A549 (cell line): ENCODE measurements at places on chromosomes 1 and 21. TPM values are rescaled to one million over a fixed set of nuclear protein-coding genes. Genes with fewer than 3 reads are reported as not detected.

Gene SLC6A17
- polyA plus RNA-seq, result 2.2 to 2.5 TPM (median 2.3 TPM) in 3 replicates

Gene FCER1G
- 0.25 TPM in 1 of 3 replicates, not detected in the others for polyA plus RNA-seq

GRCh38 chr1:27349784-27350662 lies 8.2 kb downstream of the SYTL1 start:
- peak; percentile 80 for DNase-seq

Gene FAM78B
- polyA plus RNA-seq, result 0.12 to 0.13 TPM (median 0.13 TPM) in 3 replicates

GRCh38 chr1:119859647-119860046 lies 36.7 kb downstream of the ADAM30 start:
- no peak for DNase-seq

DNA sequence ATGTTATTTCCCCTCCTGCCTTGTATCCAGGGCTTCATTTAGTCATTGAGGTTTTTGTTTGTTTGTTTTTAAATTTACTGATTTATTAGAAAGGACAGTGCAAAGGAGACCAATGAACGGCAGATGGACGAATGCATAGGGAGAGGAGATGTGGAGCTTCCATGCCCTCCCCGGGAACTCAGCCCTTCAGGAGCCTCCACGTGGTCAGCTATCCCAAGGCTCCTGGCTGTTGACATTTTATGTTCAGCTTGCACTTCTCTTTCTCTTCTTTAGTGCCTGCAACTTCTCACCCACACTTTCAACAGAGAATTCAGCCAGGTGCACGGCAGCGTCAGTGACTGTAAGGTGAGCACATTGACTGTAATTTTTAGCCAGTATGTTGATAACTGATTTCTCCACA lies 30.7 kb upstream of the PGD start:
- DNase-seq, result no peak

DNA sequence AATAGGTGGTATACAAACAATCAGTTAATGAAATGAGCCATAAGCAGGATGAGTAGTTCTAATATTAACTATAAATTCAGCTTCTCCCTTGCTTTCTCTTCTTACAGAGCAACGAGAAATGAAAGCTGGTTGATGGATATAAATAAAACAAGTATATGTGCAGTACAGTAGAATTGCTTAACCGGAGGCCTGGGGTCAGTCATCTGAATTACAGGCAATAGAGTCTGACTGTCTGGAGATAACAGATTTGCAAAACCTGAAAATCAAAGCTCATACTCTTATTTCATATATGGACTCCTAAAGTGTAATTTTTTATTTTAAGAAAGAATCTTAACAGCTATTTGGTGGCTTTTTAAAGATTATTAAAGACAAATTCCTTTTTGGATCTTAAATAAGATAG lies 43.1 kb upstream of the SGIP1 start:
- no peak for DNase-seq

DNA sequence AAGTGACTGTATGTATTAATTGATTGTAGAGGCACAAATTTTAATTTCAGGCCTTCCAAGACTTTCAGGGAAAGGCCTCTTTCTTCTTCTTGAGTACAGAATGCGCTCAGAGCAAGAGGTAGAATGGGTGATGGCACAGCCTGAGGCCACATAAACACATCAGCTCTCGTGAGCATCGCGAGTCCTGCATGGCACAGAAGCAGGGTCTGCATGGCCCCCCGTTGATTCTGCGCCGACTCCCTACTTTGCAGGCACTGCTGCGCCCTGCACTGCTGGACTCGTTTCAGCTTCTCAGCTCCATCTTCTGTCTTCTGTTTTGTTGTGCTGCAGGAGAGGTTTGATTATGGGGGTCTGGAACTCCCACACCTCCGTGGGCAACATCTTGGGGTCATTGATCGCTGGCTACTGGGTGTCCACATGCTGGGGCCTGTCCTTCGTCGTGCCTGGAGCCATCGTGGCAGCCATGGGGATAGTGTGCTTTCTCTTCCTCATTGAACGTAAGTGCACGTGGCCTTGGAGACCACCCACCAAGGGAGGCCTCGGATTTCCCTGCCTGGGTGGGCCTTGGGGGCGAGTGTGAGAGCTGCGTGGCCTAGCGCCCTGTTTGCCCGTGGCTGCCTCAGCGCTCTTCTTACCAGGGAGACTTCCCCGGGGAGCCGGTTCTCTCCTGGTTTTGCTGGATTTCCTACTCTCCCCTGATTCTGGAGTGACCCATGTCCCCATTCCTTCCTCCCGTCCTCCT lies 29.6 kb downstream of the SLC37A1 start:
- DNase-seq, result no peak

GRCh38 chr1:17700945-17701810 lies 54.0 kb upstream of the ACTL8 start:
- no peak for DNase-seq

Gene OR14A16
- polyA plus RNA-seq, result not detected in 3 replicates

DNA sequence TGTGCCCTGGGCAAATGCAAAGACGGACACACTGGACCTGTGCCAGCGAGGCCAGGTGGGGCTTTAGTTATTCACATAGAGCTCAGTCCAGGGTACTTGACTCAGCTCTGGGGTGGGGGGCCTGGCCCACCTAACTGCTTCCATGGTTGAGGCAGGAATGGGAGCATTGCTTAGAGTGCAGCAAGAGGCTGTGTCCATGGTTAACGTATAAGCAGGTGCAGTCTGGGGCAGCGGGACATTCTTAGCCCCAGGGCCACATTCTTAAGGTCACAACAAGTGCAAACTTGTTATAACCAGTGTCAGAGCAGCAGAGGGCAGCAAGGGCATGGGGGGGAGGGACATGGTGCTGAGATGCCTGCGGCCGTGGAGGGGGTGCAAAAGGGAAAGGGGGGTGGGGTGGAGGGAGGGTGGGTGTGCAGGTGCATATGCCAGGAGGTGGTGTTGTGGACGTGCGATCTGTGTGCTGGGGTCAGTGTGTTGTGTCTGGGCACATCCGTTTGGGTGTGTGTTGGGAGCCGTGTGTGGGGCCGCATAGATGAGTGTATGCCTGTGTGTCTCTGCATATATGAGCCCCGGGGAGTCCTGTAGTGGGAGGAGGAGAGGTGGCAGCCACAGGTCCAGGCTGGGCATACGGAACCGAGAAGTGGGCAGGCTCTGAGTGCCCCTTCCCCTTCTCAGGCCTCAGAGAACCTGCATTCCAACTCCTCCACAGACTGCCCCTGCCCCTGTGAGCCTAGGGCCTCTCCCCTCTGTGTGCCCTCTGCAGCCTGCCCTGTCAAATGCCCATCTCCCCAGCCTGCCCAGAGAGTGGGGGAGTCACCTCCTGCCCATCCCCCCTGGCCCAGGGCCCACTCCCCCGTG lies 8.4 kb downstream of the KCNJ10 start:
- DNase-seq, result no peak

Gene NBL1
- 16.3 to 19.9 TPM (median 16.3 TPM) in 3 replicates for polyA plus RNA-seq

Gene SYT11
- 1.9 to 3.0 TPM (median 2.8 TPM) in 3 replicates for polyA plus RNA-seq

DNA sequence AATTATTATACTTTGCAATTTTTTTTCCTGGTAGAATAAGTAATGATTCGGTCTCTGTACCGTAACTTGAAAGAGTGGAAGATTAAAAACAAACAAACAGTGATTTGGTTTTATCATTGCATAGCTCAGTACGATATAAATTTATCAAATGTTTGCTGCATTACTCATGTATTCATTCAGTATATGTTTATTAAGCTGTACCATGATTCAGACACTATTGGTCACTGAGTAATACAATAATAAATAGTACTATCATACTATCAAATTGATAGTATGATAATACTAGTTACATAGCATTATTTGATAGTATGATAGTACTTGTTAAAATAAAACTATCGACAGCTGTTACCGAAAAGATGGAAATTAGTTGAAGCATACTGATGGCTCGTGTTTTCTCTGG lies 12.1 kb downstream of the CENPF start:
- DNase-seq, result peak; percentile 16

DNA sequence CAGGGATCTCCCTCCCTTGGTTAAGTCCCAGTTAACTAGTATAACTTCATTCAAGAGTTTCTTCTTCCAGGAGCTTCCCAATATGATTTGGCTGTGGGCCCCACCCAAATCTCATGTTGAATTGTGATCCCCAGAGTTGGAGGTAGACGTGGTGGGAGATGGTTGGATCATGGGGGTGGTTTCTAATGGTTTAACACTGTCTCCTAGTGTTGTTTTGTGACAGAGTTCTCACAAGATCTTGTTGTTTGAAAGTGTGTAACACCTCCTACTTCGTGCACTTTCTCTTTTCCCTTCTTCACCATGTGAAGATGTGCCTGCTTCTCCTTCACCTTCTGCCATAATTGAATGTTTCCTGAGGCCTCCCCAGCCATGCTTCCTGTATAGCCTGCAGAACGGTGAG lies 251.8 kb upstream of the FGGY start:
- DNase-seq, result no peak

Gene TRIM58
- polyA plus RNA-seq, result not detected in 3 replicates

DNA sequence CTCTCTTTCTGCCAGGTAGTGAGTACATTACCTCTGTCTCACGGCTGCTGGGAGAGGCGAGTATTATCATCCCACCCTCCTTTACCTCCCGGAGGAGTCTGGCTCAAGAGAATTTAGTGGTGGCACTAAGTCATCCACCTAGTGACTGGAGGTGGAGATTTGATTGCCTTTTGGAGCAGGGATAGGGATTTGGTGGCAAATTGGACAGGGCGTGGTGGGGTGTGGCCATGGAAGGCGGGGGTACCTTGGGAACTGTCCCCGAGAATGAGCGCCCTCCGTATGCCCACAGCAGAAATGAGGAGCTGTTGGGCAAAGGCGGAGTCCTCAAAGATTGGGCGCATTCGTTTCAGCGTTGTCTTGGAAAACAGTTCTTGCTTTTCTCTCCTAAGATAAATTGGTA lies 32.1 kb upstream of the HMGN1 start:
- DNase-seq, result peak; percentile 18

- no peak for DNase-seq
These were observed 116.8 kb upstream of the WNT4 start for GRCh38 chr1:22259551-22260282.

Gene PRAMEF5
- not detected in 3 replicates for polyA plus RNA-seq

Gene NPR1
- polyA plus RNA-seq, result 0.96 to 1.9 TPM (median 1.7 TPM) in 3 replicates

- no peak for DNase-seq
These were observed 147.9 kb downstream of the LRRC40 start for GRCh38 chr1:70057500-70057899.

- DNase-seq, result no peak
These were observed 120.1 kb upstream of the RUNX3 start for GRCh38 chr1:25050165-25050564.

DNA sequence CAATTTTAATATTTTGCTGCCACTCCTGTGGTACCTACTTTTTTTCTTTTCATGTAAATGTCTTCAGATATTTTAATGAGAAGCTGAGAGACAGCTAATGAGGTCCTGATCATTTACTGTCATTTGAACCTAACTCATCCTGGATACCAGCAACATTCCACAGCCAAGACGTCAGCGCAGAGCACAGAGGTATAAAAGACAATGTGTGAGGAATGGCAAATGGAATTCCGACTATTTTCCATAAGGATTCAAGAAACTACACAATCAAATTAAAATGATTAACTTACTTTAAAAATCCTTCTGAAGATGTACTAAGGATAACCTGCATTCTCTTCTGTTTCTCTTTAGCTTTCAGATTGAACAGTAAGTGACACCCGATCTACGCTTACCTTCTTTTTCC lies 38.8 kb downstream of the HEATR1 start:
- DNase-seq, result no peak

DNA sequence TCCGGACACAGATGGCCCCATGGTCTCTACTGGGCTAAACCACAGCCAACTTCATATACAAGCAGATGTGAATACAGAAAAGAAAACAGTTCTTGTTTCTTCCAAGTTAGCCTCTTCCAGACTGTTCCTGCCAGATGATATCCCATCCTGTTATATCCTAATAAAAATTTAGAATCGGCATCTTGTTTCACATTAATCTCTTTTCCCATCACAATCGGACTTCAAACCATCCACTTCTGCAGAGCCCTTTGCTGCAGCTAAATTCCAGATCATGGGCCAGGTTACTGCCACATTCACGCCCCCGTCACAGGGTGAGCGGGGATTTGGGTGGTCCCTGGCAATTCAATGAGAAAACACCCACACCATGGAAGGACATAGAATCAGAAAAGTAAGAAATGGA lies 57.2 kb downstream of the NPHP4 start:
- DNase-seq, result no peak

DNA sequence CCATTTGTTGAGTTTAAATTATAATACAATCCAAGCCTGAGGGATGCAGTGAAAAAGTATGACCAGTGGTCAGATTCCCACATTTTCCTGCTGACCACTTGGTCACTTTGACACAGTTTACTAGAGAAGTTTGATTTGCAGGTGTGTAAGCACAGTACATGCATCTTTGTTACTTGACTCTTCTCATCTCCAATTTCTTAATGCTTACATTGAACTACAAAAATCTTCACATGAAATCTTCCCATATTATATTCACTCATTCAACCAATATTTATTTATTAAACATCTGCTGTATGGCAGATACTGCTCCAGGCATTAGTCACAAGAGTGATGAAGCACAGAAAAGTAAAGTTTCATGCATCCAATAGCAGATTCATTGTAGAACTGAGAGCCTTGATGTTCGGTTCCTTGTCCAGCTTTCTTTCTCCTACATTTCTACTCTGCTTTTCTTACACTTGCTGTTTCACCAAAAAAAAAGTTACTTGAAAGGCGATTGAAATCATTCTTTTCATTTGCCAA lies 211.7 kb downstream of the NFIA start:
- DNase-seq, result no peak

- no peak for DNase-seq
These were observed 239.4 kb upstream of the POU3F1 start for GRCh38 chr1:38285807-38286530.
